ENCODE measurements at places on chromosomes 4 and X.

- no peak for DNase-seq
Measured at GRCh38 chrX:3443184-3443583, 96.7 kb upstream of the MXRA5 start.

DNA sequence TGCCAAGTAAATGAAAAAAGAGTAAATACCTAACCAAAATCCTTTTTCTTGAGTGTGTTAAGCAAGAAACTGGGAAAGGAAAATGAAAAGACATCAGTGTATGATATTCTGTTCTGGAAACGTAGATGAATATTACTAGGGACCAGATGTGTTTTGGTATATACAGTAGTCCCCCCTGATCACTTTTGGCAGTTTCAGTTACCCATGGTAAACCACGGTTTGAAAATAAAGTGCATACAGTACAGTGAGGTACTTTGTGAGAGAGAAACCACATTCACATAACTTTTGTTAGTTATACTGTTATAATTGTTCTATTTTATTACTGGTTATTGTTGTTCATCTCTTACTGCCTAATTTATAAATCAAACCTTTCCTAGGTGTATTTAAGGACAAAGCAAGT is 250.9 kb downstream of the TENM3 start:
- no peak for DNase-seq

DNA sequence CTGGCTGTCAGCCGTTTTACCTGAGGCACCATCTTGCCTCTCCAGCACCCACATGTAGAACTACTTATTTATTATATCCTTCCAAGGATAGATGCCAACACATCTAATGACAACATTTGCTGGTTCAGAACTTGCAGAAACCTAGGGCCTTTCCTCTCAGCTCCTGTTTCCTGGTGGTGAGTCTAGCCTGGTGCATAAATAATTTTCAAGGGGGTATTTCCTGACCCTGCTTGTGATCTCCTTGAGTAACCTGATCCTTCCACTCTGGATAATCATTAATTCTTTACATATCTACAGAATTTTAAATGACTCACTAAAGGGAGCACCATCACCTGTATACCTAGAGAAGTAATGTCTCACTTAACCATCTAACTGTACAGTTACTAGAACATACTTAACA is 153.4 kb downstream of the PPARGC1A start:
- DNase-seq, result no peak

DNA sequence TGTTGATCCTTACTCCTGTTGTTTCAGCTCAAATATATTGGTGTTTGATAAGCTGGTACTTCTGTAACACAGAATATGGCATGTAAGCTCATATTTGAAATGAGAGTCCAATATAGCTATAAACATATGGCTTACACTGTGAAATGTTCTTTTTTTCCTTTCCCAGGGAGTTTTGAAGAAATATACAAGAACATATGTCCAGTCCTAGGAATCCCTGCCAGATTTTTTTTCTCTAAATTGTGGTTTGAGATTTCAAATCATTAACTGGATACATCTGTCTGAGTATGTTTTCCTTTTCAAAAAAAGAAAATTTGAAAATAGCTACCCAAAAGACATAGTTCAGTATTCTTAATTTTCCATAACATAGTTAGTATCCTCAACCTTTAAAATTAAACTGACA is 60.2 kb downstream of the HMGB2 start:
- DNase-seq, result no peak

DNA sequence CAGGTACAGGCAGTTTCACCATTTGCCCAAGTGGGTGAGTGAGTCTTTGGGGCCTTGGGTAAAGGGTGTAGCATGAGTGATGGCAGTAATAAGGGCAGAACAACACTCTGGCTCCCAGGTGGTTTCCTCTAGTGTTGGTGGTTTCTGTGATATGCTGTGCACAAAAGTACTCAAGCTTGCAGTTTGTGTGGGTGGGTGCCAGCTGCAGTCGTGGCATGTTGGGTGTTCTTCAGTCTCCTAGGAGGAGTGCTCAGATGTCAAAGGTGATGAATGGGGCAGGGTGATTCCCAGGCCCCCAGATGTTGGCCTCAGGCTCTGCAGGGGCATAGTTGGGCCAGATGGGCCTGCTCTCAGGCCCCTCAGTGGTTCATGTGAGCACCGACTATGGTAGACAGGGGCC is 166.1 kb upstream of the KLF8 start:
- DNase-seq, result no peak

GRCh38 chr4:128311659-128312403 is 24.2 kb upstream of the PGRMC2 start:
- DNase-seq, result no peak

- DNase-seq, result no peak
Measured at GRCh38 chrX:10230222-10230621, 73.4 kb downstream of the CLCN4 start.
